Caudate nucleus (tissue), 63 donors: ENCODE measurements at places on chromosomes 7 and 10.

- no peak for DNase-seq
Observed at GRCh38 chr10:119521443-119522204, 20.9 kb downstream of the RGS10 start.

GRCh38 chr7:2521341-2521745, 1.8 kb downstream of the LFNG start:
- no peak for DNase-seq

GRCh38 chr10:89591796-89592271, 53.2 kb downstream of the PANK1 start:
- DNase-seq = no peak

DNA sequence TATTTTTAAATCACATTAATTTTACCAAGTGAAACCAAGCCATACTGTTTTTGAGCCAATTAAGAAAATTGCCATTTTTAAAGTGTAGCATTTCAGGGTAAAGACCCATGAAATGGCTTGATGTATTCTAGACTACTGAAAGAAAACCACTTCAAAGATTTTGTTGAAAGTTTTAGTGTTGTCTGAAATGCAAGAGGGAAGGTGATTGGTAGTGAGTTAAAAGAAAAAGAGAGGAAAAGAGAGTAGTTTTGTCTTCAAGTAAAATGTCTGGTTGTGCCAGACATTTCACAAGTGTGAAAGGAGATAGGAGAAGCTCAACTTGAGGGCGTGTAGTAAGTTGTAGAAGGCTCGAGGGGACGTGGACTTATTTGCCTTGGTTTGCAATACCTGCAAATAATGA, 41.6 kb downstream of the CALML5 start:
- no peak for DNase-seq

DNA sequence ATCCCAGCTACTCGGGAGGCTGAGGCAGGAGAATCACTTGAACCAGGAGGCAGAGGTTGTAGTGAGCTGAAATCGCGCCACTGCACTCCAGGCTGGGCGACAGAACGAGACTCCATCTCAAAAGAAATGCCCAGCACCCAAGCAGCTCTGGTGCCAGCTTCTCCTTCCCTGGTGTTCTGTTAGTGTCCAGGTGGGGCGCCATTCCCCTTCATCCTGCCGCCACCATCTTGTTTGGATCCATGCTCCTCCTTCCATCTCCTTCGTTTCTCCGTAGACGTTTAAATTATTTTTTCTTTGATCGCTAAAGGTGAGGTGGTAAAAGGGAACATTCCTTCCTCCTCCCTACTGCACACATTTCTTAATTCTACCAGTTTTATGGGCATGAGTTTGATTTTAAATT, 30.3 kb downstream of the PROSER2 start:
- no peak for DNase-seq

DNA sequence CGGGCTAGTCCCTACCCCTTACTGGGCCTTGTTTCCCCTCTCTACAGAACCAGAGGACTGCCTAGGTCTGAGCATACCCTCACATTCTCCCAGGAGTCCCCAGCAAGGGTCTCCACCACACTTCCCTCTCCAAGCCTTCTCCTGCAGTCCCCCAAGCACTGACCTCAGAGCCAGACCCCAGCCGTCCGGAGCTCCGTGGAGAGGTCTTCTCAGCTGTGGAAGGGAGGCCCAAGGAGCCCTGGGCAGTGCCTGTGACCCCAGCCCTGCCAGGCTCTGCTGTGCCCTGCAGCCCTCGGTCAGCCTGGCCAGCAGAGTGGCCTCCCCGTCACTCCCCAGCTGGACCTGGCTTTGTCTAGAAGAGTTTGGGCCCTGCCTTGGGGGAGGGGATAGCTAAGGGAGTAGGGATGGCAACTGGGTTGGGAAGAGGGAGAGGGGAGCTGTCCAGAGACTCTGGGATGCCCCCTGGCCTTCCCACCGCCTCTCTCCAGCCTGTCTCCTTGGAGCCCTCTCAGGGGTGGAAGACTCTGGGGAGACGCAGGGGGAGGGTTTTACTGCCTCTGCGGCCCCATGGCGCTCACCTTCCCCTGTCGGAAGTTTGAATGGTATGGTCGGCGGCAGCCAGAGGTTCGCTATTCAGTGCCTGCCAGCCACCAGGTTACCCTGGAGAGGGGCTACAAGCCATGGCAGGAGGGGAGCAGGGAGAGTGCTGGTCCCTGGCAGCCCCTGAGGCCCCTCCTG, at the start of gene C10orf105:
C10orf105 (minus strand) TSS at position 315 of the 738 bp plus-strand sequence. CDS start 3,441 bp downstream, outside the sequence.
- no peak for DNase-seq

DNA sequence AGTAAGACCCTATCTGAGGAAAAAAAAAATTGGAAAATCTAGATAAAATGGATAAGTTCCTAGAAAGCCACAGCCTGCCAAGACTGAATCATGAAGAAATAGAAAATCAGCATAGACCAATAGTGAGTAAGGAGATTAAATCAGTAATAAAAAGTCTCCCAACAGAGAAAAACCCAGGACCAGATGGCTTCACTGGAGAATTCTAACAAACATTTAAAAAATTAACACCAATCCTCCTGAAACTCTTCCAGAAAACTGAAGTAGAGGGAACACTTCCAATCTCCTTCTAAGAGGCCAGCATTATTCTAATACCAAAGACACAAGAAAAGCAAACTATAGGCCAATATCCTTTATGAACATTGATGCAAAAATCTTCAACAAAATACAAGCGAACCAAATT, 8.8 kb upstream of the LIMK1 start:
- no peak for DNase-seq

DNA sequence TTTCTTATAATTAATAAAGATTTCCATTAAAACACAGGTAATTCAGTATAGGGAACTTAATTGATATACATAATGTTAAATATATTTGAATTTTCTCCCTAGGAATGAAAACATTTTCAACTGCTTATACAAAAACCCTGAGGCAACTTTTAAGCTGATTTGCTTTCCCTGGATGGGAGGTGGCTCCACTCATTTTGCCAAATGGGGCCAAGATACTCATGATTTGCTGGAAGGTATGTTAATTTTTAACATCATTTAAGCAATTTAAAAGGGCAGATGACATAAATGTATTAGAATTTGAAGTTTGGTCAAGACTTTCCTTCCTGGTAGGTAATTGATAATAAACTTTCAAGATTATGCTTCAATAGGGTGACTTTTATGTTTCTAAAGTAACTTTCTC, 5.8 kb downstream of the OLAH start:
- DNase-seq = no peak

DNA sequence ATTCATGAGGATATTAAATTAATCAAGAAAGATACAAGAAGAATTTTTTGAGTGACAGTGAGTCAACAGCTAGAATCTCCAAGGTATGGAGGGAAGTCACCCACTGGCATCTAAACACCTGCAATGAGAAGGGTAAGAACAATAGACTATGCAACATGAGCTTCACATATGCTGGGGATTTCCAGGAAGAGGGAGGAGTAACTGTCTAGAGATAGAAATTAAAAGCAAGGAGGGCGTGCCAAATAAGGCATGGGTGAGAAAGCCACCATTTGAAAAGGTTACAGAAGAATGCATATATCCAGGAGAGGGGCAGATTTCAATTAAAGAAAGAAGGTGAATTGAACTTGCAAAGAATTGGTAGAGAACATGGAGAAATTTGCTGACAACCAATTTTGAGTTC, 365.7 kb downstream of the GPR37 start:
- DNase-seq = no peak

- DNase-seq = no peak
Observed at GRCh38 chr10:43317422-43317821, 50.6 kb upstream of the RASGEF1A start.

GRCh38 chr7:137772748-137773147, 74.0 kb downstream of the DGKI start:
- DNase-seq = no peak
